Stomach (tissue), 19 donors: ENCODE measurements at places on chromosomes 2 and 18. TPM values are rescaled to one million over a fixed set of nuclear protein-coding genes. Genes with fewer than 3 reads are reported as not detected.

AQP12A gene
- not detected for total RNA-seq

RNMT gene
- total RNA-seq = 73.5 TPM

TMEFF2 gene
- not detected for total RNA-seq

SCN3A gene
- 0.87 TPM for total RNA-seq

PRKD3 gene
- total RNA-seq = 10.7 TPM

CRYGC gene
- total RNA-seq = not detected

GRCh38 chr2:225326969-225327368 lies 72.5 kb upstream of the NYAP2 start:
- DNase-seq = no peak
- H3K27ac ChIP-seq = no peak overlapping the region
- H3K27me3 ChIP-seq = no peaks in the 10 kb centered on the region
- no peaks in the 10 kb centered on the region for H3K36me3 ChIP-seq

DNA sequence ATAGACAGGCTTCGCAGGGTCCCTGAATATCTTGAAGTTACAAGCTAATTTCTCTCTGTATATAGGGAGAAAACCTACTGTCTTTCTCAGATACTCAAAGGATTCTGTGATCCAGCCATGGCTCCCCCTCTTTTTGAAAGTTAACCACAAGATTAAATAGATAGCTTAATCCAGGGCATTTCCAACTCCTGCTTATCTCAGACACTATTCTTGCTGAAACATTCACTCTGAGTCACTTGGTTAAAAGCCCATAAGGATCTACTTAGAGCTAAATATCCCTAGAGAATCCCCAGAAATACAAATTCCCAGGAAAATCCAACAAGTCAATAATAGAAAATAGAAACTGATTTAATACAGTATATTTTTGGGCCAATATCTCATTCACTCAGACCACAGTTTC lies 179.1 kb upstream of the LYPD1 start:
- no peak overlapping the region for H3K4me3 ChIP-seq
- H3K4me1 ChIP-seq = no peaks in the 10 kb centered on the region
- no peaks in the 10 kb centered on the region for H3K27me3 ChIP-seq
- DNase-seq = no peak
- H3K27ac ChIP-seq = no peak overlapping the region

- H3K4me3 ChIP-seq = no peak overlapping the region
- no peaks in the 10 kb centered on the region for H3K36me3 ChIP-seq
- DNase-seq = no peak
- H3K4me1 ChIP-seq = peaks cover 32% of the 10 kb centered on the region
Measured at GRCh38 chr18:9756933-9757470, 48.9 kb downstream of the RAB31 start.

GRCh38 chr2:143807192-143807591 lies 678.0 kb downstream of the ARHGAP15 start:
- no peak overlapping the region for H3K4me3 ChIP-seq
- no peak overlapping the region for H3K27ac ChIP-seq
- DNase-seq = no peak
- no peaks in the 10 kb centered on the region for H3K36me3 ChIP-seq

DNA sequence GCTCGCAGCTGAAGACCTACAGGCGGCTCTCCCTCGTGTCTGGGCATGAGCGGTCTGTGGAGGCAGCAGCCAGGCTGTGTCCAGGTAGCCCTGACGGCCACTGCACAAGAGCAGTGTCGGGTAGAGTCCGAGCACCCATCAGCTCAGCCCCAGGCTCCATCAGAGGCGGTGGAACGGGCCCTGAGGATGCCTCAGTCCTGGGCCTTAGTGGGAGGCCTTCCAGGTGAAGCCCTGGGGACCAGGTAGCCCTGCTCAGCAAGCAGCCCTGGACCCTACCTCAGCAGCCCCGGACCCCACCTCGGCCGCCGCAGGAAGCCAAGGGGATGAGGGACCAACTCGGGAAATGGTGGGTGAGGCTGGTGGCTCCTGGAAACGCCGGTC lies 21.3 kb upstream of the KLF11 start:
- no peaks in the 10 kb centered on the region for H3K36me3 ChIP-seq
- DNase-seq = no peak
- no peak overlapping the region for H3K27ac ChIP-seq
- H3K4me3 ChIP-seq = no peak overlapping the region
- no peaks in the 10 kb centered on the region for H3K27me3 ChIP-seq
- H3K4me1 ChIP-seq = no peaks in the 10 kb centered on the region

DNA sequence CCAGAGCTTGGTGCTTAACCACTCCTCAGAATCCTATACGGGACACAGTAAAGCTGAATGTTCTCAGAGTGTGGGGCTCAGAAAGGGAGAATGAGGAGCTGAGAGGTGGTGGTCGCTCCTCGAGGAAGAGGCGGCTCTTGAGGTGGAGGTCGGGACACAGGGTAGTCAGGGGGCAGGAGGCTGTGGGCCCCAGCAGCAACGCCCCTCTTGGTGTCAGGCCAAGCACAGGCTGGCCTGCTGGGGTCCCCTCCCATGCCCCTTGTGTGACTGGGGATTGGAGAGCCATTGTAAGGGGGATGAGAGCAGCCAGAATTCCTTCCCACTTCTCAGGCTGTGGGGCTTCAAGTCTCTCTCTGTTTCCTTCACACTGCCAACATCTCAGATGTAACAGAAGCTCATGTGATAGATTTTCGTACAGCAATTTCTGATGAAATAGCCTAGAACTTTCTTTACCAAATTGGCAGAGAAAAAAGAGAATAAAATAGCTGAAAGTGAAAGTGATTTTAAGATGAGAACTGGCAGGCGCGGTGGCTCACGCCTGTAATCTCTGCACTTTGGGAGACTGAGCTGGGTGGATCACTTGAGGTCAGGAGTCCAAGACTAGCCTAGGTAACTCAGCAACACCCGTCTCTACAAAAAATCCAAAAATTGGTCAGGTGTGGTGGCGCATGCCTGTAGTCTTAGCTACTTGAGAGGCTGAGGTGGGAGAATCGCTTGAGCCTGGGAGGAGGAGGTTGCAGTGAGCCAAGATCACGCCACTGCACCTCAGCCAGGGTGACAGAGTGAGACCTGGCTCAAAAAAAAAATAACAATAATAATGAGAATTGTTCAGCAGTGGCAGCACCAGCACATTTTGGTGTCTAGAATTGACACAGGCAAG lies 61.1 kb upstream of the RPL31 start:
- DNase-seq = no peak
- H3K27ac ChIP-seq = no peak overlapping the region
- H3K4me3 ChIP-seq = no peak overlapping the region
- H3K36me3 ChIP-seq = peaks cover 33% of the 10 kb centered on the region

- H3K27me3 ChIP-seq = no peaks in the 10 kb centered on the region
- no peaks in the 10 kb centered on the region for H3K4me1 ChIP-seq
- no peaks in the 10 kb centered on the region for H3K36me3 ChIP-seq
- no peak overlapping the region for H3K27ac ChIP-seq
Measured at GRCh38 chr2:190190507-190191162, 128.1 kb upstream of the MSTN start.

GRCh38 chr18:25253136-25253535 lies 98.8 kb downstream of the ZNF521 start:
- H3K27me3 ChIP-seq = no peaks in the 10 kb centered on the region
- no peak overlapping the region for H3K27ac ChIP-seq
- no peak overlapping the region for H3K4me3 ChIP-seq
- peaks cover 23% of the 10 kb centered on the region for H3K4me1 ChIP-seq

DNA sequence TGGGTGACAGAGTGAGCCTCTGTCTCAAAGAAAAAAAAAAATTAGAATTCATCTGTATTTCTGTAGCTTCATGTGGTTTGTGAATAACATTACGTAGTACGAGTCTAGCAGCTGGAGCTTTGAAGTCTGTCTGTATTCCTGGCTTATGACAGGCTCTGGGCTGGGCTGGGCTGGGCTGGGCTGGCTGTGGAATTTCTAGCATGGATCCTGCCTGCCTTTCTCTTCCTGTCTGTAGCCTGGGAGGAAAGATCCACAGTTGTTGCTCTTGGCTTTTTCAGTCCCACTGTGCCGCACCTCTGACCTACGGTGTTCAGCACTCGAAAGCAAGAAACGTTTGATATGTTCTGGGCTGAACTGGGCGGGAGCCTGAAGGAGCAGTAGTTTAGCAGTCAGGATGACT lies 55.4 kb downstream of the BOLA3 start:
- no peak overlapping the region for H3K27ac ChIP-seq
- peaks cover 86% of the 10 kb centered on the region for H3K36me3 ChIP-seq
- H3K27me3 ChIP-seq = no peaks in the 10 kb centered on the region
- no peak for DNase-seq
- H3K4me3 ChIP-seq = no peak overlapping the region

GRCh38 chr2:215982465-215982875 lies 30.9 kb downstream of the MREG start:
- no peak overlapping the region for H3K27ac ChIP-seq
- DNase-seq = peak; percentile 62
- H3K4me1 ChIP-seq = no peaks in the 10 kb centered on the region

DNA sequence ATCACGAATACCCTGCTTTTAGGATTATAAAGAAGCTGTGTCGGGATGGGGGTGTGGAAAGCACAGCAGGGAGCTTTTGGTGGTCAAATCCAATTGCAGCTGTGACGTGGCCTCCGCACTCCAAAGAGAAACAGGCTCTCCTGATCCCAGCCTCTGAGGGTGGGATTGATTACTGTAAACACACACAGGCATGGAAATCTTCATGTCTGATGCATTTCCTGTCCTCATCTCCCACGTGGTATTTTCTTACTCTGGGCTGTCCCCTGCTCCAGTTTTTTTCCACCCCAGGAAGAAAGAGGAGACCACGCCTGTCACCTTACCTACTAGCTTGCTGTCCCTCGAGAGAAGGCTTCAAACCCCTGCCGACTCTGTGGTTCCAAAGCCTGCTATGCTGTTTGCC lies 22.7 kb downstream of the RNF152 start:
- H3K4me1 ChIP-seq = peaks cover 17% of the 10 kb centered on the region
- peak overlapping the region; percentile 5 for H3K27ac ChIP-seq
- H3K4me3 ChIP-seq = no peak overlapping the region
- H3K27me3 ChIP-seq = no peaks in the 10 kb centered on the region

DNA sequence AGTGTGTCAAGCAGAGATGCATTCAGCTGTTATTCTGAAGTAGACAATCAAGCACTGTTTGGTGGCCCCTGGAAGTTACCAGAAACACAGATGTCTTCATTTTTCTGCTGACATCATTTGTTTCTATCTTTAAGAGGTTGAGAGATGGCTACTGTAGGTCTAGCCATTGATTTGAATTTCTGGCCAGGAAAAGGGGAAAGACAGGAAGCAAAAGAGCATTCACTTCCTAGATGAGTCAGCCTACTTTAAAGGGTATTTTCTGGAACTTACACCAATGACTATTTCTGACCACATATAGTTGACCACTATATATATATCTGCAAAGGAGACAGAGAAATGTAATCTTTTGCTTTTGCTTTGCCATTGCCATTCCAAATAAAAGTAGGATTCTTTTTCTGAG lies 900.1 kb upstream of the SOX11 start:
- no peaks in the 10 kb centered on the region for H3K36me3 ChIP-seq
- no peak overlapping the region for H3K4me3 ChIP-seq
- no peak overlapping the region for H3K27ac ChIP-seq
- H3K27me3 ChIP-seq = no peaks in the 10 kb centered on the region
- H3K4me1 ChIP-seq = no peaks in the 10 kb centered on the region
- no peak for DNase-seq

- H3K27me3 ChIP-seq = no peaks in the 10 kb centered on the region
- no peak for DNase-seq
Measured at GRCh38 chr2:68878071-68878711, 7.0 kb upstream of the BMP10 start.

GRCh38 chr2:220687231-220687843 lies 884.8 kb downstream of the EPHA4 start:
- peak; percentile 83 for DNase-seq
- no peaks in the 10 kb centered on the region for H3K36me3 ChIP-seq
- H3K4me1 ChIP-seq = no peaks in the 10 kb centered on the region
- peaks cover 13% of the 10 kb centered on the region for H3K27me3 ChIP-seq

GRCh38 chr18:68783506-68783905 lies 14.4 kb upstream of the CCDC102B start:
- DNase-seq = no peak
- no peak overlapping the region for H3K4me3 ChIP-seq
- H3K36me3 ChIP-seq = no peaks in the 10 kb centered on the region
- no peaks in the 10 kb centered on the region for H3K4me1 ChIP-seq
- no peaks in the 10 kb centered on the region for H3K27me3 ChIP-seq
- no peak overlapping the region for H3K27ac ChIP-seq

DNA sequence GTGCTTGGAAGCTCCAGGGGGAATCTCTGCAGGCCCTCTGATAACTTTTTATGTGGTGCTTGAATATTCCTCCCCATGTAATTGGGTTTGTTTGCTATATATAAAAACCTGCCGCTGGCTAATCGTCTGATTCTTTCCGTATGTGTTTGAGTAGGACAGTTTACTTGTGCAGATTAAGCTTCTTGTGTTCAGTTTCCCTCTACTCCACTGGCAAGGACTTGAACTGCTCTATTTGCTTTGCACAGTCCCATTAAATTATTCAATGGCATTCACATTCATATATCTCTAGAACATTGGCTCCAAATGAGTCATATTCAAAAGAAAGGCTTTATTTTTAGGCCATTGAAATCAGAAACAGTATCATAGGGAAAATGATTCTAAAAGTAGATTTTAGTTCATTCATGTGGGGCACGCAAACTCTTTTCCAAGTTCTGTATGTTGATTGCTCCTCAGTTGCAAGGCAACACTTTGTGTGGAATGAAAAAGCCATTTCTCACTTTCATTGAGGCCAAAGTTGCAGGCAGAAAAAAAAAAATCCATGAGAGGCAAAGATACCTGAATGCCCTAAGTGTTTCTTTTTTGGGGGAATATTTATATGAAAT lies 1682.3 kb upstream of the PIK3C3 start:
- no peaks in the 10 kb centered on the region for H3K27me3 ChIP-seq
- DNase-seq = no peak
- no peak overlapping the region for H3K27ac ChIP-seq
- no peaks in the 10 kb centered on the region for H3K36me3 ChIP-seq

DNA sequence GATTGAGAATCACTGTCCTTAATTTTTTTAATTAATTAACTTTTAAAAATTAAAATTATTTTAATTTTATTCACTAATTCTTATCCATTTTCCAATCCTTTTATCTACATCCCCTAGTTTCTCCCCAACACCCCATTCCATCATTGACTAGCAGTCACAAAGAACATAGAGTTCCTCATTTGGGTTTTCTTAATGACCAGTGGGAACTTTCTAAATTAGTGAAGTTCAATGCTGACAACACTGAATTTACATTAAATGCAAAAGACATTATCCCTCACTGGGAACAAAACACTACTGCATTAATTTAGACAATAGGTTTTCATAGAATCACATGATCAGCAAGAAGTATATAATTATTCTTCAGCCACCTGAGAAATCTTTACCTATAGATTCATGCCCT lies 80.6 kb upstream of the GLS start:
- peaks cover 4% of the 10 kb centered on the region for H3K4me1 ChIP-seq
- no peak overlapping the region for H3K27ac ChIP-seq
- H3K36me3 ChIP-seq = no peaks in the 10 kb centered on the region
- no peak for DNase-seq
